Small intestine (tissue), 16 donors: ENCODE measurements at places on chromosomes 5 and 9. TPM values are rescaled to one million over a fixed set of nuclear protein-coding genes. Genes with fewer than 3 reads are reported as not detected.

The IL13 gene
- not detected for polyA plus RNA-seq

The GPR150 gene
- not detected for polyA plus RNA-seq

The SPATA24 gene
- 7.4 TPM for polyA plus RNA-seq

DNA sequence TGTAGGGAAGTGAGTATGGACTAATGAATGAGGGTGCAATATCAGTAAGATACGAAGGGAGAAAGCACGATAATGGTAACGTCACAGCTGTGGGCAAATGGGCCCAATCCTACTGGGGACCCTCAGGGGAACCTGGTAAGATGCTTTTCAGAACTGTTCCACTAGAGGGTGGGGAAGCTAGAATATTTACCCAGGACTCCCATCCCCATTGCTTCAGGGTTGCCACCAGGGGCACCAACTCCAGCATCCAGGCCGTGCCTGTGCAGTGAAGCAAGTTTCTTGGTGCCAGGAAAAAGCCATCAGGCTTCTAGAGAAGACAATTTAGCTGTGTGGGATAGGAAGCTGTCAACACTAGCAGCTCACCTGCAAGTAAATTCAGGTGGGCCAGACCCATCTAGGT lies 409.3 kb downstream of the AGTPBP1 start:
- DNase-seq: no peak
- no peaks in the 10 kb centered on the region for H3K27me3 ChIP-seq
- no peaks in the 10 kb centered on the region for H3K36me3 ChIP-seq
- no peak overlapping the region for H3K4me3 ChIP-seq
- no peaks in the 10 kb centered on the region for H3K4me1 ChIP-seq

DNA sequence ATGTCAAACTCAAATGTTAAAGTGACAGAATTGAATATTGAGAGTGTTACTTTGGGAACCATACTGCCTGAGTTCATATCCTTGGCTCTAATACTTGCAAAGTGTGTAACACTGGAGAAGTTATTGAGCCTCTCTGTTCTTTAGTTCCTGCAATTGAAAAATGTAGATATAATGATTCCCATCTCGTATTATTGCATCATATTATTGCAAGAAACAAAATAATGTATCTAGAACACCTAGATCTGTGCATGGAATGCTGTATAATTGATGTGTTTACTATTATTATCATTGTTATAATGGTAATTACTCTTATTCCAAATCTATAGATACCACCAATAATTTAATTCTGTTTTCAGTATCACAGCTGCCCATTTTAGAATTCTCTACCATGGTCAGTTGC lies 310.3 kb downstream of the GABRG2 start:
- H3K27me3 ChIP-seq: no peaks in the 10 kb centered on the region
- no peaks in the 10 kb centered on the region for H3K36me3 ChIP-seq
- no peaks in the 10 kb centered on the region for H3K4me1 ChIP-seq
- no peak for DNase-seq
- no peak overlapping the region for H3K27ac ChIP-seq

GRCh38 chr9:11159318-11159862 lies 546.6 kb upstream of the PTPRD start:
- H3K4me3 ChIP-seq: no peak overlapping the region
- H3K27ac ChIP-seq: no peak overlapping the region
- no peak for DNase-seq
- H3K4me1 ChIP-seq: no peaks in the 10 kb centered on the region
- no peaks in the 10 kb centered on the region for H3K27me3 ChIP-seq
- no peaks in the 10 kb centered on the region for H3K36me3 ChIP-seq
